ENCODE measurements at places on chromosomes 5 and 9.

DNA sequence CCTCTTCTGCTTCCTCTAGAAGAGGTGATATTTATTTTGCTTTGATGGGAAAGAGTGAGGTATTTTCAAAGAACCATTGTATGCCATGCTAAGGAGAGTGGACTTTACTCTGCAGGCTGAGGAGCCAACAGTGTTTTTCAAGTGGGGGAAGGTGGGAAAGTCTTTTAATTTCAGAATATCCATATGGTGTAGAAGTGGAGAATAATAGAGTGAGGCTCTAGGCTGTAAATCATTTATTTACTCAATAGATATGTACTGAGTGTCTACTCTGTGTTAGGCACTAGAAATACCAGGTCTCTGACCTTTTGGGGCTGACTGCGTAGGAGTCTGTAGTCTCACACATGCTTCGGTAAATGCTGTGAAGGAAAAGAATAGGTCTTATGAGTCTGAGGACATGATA lies 30.7 kb upstream of the TENT2 start:
- DNase-seq = no peak

GRCh38 chr5:122703203-122703602 lies 71.7 kb upstream of the SNX2 start:
- DNase-seq = no peak

DNA sequence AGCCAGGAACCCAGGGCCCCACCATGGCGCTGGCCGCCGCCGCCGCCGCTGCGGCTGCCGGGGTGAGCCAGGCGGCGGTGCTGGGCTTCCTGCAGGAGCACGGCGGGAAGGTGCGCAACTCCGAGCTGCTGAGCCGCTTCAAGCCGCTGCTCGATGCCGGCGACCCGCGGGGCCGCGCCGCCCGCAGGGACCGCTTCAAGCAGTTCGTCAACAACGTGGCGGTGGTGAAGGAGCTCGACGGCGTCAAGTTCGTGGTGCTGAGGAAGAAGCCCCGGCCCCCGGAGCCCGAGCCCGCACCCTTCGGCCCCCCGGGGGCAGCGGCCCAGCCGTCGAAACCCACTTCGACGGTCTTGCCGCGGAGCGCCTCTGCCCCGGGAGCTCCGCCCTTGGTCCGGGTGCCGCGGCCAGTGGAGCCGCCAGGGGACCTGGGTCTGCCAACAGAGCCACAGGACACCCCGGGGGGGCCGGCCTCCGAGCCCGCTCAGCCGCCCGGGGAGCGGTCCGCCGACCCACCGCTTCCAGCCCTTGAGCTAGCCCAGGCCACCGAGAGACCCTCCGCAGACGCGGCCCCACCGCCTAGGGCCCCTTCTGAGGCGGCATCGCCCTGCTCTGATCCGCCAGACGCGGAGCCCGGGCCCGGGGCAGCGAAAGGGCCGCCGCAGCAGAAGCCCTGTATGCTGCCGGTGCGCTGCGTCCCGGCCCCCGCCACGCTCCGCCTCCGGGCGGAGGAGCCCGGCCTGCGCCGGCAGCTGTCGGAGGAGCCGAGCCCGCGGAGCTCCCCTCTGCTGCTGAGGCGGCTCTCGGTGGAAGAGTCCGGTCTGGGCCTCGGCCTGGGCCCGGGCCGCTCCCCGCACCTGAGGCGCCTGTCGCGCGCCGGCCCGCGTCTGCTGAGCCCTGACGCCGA lies 749 bp downstream of the SOWAHA start:
- DNase-seq = no peak

DNA sequence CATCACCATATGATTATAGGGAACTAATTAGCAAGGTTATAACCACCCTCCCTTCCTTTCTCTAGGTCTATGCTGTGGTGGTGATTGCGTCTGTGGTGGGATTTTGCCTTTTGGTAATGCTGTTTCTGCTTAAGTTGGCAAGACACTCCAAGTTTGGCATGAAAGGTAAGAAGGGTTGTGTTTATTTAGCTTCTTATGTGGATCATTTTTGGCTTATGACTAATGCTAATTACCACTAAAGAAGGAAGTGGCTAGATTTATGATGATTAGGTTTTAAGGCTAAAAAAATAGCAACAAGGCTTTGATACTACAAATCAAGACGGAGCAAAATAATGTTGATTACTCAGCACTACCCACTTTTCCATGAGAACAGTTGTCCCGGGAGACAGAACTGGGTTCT lies 82.4 kb downstream of the NTRK2 start:
- no peak for DNase-seq

DNA sequence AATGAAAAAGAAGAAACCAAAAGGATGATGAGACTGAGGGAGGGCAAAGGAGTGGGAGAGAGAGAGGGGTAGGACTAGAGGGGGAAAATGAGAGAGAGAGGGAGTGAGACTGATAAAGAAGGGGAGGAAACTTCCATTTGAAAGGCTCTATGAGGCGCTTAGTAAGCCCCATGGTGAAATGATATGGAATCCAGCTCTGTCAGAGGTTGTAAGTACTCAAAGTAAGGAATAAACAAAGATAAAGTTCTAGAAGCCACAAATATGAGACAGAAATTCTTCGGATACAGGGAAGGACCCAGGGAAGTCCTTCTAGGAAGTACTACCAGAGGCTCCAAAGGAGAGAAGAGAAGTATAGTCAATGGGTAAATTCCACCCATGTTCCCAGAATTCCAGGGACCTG lies 21.7 kb upstream of the VLDLR start:
- no peak for DNase-seq

GRCh38 chr9:88533951-88534455 lies 975 bp upstream of the NXNL2 start:
- no peak for DNase-seq

DNA sequence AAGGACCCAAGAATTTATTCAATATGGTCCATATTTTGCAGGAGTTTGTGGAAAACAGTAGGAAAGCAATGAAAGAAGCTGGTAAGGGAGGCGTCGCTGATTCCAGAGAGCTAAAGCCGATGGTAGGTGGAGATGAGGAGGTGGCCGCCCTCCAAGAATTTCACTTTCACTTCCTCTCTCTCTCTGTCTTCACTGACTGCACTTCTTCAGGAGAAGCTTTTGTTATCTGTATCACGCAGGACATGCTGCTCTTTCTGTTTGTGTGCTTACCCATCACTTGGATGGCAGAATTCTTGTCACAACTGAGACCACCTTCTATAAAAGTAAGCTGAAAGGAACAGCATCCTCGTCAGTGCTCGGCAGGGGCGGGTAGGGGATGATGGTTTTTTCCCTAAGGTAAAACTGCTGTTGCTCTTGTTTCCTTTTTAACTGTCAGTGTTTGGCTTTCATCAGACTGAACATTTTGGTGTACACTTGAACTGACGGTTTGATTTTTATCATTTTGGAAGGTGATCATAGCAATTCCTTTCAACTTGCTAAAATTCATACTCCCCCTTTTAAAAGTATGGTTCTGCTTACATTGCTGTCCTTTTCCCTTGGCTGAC lies 62.4 kb upstream of the FSD1L start:
- no peak for DNase-seq

GRCh38 chr5:148829248-148829594 lies 2.8 kb downstream of the ADRB2 start:
- DNase-seq = no peak

DNA sequence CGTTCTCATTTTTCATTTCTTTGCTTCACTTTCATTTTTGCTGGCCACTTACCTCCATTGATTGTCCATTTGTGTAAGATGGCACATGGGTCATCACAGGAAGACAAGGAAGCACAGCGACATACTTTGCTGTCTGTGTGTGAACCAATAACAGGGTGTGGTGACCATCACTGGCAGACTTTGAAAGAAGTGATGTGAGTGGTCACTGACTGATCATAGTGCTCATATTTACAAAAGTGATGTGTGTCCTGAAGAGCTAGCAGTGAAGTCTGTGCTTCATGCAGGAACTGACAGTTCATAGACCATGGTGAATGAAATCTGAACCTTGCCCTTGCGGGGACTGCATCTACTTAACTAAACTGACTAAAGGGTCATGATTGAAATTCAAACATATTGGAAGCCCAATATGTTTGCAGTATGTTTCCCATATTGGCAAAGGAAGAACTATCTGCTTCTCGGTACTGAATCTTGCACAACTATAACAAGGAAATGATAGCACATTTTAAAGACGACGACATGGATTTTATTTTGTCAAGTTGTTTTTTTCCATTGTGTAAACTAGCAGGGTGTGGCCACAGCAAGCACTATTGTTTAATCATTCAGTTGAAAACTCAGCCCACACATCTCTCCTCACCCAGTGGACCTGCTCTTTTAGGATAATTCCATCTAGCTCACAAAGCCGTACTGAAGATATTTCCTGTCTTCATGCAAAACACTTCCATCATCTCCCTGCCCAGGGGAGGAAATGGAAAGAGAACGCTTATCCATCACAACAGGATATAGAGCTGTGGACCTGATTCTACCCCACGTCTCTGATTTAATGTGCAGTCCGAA lies 232.0 kb upstream of the ANKRD55 start:
- DNase-seq = no peak

- no peak for DNase-seq
These were observed 305.8 kb downstream of the PDE4D start for GRCh38 chr5:59587489-59588337.

DNA sequence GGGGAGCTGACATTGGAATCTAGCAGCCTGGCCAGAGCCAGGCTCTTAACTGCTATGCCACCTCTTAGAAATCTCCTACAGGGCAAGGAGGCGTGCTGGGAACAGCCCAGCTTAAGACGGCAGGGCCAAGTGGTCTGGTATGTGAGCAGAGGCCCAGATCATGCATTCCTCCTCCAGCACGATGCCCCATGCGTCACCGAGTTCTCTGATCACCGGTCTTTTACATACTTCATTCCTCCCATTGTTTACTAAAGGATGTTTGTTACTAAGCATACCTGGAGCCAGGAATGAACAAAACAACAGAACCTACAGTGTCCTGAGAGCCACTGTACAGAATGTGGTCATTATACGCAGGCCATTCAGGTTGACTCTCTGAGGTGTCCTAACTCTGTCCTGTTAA lies 73.8 kb downstream of the TRIO start:
- DNase-seq = no peak

DNA sequence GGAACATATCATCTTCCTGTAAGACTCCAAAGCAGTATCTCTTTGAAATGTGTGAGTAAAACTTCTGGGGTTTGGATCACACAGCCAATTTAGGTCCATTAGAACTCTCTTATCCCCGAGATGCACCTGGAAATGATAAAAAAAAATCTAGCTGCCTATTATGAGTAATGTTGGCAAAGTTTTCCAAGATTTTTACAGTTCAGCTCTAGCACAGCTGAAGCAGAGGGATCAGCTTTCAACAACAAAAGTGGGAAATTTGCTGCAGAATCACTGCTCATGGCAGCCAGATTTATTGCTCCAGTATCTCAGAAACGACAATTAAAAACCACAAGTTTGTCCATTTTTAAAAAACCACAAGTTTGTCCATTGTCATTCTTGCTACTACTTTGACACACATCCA lies 292.2 kb downstream of the IRX2 start:
- no peak for DNase-seq

DNA sequence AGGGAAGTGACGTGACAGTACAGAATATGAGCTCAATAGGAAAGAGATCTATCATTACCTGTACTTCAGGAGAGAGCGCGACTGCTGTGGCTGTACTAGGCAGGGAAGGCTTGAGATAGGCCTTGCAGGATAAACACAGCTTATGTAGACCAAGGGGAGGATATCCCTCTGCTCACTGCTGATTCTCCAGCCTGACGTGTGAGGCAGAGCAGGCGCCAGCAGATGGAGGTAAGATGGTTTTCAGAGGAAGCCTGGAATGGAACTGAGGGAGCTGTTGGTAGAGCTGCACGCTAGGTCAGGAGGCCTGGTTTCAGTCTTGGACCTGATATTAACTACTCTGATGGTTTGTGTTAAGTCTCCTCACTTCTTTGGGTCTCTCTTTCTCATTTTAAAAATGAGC lies 291.4 kb downstream of the YTHDC2 start:
- DNase-seq = no peak

GRCh38 chr9:36625006-36625615 lies 52.4 kb downstream of the MELK start:
- no peak for DNase-seq
